Heart right ventricle (tissue), 16 donors: ENCODE measurements at places on chromosomes 1 and 21. TPM values are rescaled to one million over a fixed set of nuclear protein-coding genes. Genes with fewer than 3 reads are reported as not detected.

- no peak for DNase-seq
These were observed 46.3 kb downstream of the KIF21B start for GRCh38 chr1:200977071-200977754.

GRCh38 chr1:205590777-205591513 is 40.9 kb downstream of the ELK4 start:
- no peak for DNase-seq

- no peak for DNase-seq
These were observed 308.2 kb downstream of the BRINP3 start for GRCh38 chr1:190169311-190170067.

The SLC44A3 gene
- polyA plus RNA-seq = 1.2 TPM

The PROK1 gene
- polyA plus RNA-seq = 0.07 TPM
